ENCODE measurements at places on chromosomes 7 and 10.

GRCh38 chr10:74000892-74001669, 3.2 kb downstream of the VCL start:
- no peak for DNase-seq

GRCh38 chr10:77685432-77685831, 47.8 kb upstream of the KCNMA1 start:
- no peak for DNase-seq

DNA sequence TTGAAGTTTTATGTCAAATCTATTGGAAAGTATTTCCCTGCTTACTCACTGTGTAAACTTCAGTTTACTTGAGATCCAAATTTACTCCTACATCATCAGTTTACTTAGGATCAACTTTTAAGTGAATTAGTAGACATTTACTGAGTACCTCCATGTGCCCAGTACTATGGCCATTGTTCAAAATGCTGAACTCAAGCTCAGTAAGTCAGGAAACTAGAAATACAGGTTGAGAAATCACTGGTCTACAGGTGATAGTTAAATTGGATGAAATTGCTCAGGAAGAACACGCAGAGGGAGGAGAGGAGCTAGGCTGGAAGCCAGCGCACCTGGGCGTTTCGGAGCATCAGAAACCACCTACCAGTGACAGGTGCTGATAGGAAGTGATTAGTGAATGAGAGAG, 25.5 kb upstream of the EBLN1 start:
- DNase-seq = no peak

- DNase-seq = no peak
Observed at GRCh38 chr10:69648461-69648860, 18.4 kb downstream of the FAM241B start.

DNA sequence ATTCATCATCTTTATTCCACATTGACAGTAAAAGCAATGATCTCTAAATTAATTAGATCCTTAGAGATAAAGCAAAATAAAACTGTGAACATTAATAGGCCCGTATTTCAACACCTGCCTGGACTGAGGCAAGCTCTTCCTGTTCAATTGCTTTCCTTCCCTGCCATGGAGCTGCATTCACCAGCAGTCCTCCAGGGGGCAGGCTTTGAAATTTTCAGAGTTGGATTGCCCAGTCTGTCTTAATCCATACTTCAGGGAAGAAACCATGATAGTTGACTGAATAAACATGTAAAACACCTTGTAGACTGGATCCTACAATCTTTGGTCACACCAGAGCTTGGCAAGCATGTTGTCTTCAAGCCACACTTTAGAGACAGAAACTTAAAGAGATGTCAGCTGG, 936.6 kb downstream of the NRG3 start:
- no peak for DNase-seq

DNA sequence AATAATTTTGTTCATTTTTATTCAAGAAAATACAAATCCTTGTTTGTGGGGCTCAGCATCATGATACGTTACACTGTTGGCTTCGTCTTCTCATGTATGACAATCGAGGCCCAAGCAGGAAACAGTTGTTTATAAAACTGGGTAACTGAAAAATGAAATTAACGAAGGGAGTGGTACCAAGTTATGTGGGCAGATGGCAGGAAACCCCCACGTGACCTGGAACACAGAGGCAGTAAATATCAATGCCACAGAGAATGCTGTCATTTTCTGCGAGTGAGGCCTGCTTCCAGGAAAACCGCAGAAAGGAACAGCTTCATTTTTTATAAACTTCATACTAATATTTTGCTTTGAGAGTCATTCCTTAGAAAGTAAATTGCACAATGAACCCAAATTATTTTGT, 201.0 kb upstream of the ADARB2 start:
- DNase-seq = no peak

Data from left forelimb (tissue), 1 donor.